ENCODE measurements at places on chromosomes 5 and 9.

GRCh38 chr9:92616199-92616641 lies 53.7 kb downstream of the IPPK start:
- DNase-seq = no peak

- no peak for DNase-seq
Measured at GRCh38 chr9:134293611-134294152, 32.6 kb upstream of the RXRA start.

- no peak for DNase-seq
Measured at GRCh38 chr9:124251605-124252378, 6.0 kb upstream of the NEK6 start.

- no peak for DNase-seq
Measured at GRCh38 chr5:38341641-38342040, 83.3 kb downstream of the EGFLAM start.

- no peak for DNase-seq
Measured at GRCh38 chr9:36158122-36158521, 11.1 kb upstream of the CCIN start.

DNA sequence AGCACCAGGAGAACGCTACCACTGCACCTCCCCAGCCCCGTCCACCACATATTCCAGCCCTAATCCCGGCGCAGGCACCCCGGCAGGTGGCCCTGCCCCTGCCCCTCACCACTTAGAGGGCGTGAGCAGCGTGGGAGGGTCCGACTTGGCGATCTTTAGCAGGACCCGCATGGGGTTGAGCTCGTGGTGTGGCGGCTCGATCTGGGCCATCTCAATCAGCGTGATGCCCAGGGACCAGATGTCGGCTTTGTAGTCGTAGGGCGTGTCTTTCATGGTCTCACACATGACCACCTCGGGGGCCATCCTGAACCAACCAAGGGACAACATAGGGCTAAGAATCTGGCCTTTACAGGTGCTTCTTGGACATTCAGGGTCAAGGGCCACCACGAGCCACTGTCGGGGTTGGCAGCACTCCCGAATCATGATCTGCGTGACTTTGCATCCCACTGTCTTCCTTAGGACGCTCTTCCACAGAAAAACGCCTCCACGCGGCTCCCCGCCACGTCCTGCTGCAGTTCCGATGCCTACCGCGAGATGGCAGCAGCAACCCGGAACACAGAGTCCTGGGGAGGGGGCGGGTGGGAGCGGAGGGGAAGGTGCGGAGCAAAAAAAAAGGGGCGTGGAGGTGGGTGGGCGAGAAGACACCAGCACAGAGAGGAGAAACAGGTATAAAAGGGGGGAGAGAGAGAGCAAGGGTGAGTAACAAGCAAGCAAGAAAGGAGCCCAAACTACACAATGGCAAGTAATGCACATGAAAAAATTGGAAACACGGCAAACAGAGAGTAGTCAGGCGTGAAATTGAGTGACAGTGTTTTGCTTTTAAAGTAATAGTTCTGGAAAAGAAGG lies 81.3 kb downstream of the STK10 start:
- DNase-seq = peak; percentile 51

GRCh38 chr9:75866273-75866871 lies 24.1 kb upstream of the PCSK5 start:
- no peak for DNase-seq

DNA sequence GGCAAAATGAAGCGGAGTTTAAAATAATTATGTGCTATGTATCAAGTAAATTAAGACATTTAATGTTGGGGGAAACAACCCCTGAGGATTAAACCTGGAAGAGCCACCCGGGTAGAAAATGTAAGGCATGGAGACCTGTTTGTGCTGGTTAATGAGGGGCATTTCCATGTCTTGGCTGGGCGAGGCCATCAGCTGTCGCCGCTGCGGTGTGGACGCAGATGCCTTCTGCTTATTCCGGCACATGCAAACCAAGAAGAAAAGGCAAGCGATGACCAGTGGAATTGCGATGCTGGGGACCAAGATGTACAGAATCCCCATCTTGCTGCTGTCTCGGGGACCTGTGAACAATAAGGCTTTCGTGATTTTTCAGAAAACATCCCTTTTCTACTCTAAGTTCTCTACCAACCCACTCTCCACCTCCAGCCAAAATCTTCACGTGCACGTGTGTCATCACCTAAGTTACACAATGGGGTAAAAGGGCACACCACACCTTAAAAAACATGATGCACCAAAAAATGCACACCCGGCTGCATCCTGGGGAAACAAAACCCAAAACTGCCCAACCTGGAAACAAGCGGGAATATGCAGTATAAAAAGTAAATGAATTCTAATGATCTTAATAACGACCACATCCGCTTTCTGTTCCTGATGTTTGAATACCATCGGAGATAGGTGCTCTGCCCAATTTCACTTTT lies 223.5 kb downstream of the ROR2 start:
- DNase-seq = no peak

DNA sequence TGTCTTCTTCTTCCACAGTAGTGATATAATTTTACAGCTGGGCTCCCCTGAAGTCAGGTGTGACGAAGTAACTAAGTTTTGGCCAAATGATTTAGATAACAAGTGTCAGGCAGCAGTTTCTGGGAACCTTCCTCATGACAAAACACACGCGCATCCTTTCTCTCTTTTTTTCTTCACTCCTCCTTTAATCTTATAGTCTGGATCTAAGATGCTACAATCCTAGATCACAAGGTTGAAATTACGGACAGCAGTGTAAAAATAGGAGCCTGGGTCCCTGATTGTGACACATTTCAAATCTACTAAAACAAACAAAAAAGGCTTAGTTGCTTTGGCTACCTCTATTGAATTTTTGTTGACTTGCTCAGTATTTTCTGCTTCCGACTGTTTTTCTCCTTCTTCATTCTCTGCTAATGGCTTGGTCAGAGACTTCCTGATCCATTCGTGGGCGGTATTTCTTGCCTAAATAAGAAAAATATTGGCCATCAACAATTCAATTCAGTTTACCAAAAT lies 36.1 kb downstream of the FAM114A2 start:
- no peak for DNase-seq

DNA sequence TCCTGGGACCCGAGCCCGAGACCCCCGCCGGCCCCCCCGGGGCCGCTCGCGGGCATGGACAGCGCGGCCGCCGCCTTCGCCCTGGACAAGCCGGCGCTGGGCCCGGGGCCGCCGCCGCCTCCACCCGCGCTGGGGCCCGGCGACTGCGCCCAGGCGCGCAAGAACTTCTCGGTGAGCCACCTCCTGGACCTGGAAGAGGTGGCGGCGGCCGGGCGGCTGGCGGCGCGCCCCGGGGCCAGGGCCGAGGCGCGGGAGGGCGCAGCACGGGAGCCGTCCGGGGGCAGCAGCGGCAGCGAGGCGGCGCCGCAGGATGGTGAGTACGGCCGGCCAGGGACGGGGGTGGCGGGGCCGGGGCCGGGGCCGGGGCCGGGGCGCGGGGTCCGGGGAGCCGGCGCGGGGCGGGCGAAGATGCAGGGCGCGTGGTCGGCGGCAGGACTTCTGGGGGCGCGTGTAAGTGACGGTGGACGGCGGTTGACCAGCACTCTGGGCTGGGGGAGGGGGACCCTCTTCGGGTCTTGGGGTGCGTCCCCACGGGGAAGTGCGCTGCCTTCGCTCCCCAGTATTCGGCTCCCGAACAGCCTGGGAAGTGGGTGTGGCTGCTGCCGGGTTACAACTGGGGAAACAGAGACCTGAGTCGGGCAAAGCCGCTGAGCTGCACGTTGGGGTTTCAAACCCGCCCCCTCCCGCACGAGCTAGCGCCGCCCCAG lies 520 bp downstream of the PRRX2 start:
- DNase-seq = no peak

DNA sequence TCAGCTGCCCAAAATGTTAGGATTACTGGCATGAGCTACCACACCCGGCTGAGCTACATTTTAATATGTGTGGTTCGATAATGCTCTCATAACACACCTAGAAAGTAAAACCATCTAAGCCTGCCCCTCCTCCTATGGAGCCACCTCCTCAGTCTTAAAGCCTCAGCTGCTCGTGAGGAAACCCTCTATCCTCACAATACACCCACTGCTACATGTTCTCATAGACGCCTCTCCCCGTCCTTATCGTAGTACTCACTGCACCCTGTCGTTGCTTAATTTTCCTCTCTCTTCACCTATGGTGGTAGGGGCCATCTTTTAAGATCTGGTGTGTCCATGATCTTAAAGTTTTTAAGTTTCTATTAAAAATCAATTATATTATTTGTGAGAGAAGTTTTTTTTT lies 72.9 kb downstream of the RCL1 start:
- DNase-seq = no peak

DNA sequence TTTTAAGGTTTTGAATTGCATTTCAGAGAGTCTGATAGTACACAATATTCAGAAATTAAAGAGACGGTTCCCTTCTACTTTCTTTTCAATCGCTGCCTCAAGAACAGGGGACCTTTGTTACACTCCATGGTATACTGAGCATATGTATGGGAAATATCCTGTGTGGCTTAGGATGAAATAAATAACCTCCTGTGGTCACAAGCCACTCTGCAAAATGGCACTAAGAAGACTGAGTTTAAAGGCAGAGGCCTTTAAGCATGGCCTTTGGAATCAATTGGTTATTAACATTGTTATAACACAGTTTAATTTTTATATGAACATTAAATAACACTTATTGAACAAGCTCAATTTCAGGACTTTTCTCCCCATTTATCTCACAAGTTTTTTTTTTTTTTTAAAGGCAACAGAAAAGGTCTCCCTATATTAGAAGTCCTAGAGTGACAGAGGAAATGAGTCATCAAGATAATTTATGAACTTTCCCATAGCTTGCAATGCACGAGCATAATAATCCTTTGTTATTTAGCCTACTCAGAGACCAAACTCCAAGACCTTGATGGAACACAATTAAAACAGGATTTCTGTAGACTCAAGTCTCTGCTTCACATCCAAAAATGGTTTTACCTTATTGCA lies 341.9 kb downstream of the TMEM167A start:
- DNase-seq = no peak

DNA sequence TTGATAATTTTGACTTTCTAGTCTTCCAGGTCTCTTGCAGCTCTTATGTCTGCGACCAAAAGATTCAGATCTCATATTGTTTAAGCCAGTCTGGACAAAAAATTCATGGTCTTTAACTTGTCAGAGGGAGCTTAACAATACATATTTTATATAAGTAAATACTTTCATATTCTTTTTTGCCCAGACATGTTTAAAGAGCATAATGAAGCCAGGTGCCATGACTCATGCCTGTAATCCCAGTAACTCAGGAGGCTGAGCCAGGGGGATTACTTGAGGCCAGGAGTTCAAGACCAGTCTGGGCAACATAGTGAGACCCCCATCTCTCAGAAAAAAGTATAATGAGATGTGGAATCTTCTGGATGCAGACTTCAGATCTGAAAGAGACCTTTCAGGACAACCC lies 69.8 kb downstream of the JMY start:
- DNase-seq = no peak

DNA sequence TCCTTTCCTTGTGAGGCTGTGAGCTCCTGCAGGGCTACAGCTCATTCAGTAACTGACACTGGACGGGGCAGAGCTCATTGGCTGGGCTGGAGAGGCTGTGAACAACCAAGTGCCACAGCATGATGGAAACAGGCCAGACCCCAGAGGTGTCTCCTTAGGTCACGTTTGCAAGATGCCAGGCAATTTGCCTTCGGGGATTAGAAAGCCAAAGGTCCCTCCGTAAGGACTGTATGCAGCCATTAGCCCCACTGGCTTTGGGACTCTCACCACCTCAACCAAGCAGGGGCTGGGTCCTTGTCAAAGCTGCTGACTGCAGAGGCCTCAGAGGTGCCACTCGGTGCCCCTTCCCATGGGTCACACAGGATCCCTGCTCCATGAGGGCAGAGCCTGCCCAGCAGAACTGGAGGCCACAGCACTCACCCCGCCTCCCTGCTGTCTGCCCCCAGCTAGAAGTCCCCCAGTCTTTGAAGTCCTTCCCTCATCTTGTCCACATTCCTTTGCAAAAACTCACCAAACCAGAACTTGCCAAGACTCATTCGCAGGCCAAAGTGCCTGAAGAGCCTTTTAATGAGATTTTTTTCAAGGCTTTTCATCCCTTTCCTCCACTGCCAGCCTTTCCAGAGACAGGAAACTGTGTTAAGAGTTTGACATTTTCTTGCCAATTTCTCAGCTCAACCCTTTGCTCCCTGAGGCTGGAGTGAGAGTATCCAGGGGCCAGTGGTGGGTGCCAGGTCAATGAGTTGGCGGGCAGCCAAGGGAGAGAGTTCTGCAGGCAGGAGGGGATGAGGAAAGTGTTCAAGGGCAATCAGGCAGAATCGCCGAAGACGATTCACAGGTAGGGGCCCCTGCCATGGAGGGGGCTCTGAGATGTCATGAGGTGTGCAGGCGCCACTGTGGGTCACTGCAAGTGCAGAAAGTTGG lies 39.7 kb upstream of the SLC25A51 start:
- no peak for DNase-seq

DNA sequence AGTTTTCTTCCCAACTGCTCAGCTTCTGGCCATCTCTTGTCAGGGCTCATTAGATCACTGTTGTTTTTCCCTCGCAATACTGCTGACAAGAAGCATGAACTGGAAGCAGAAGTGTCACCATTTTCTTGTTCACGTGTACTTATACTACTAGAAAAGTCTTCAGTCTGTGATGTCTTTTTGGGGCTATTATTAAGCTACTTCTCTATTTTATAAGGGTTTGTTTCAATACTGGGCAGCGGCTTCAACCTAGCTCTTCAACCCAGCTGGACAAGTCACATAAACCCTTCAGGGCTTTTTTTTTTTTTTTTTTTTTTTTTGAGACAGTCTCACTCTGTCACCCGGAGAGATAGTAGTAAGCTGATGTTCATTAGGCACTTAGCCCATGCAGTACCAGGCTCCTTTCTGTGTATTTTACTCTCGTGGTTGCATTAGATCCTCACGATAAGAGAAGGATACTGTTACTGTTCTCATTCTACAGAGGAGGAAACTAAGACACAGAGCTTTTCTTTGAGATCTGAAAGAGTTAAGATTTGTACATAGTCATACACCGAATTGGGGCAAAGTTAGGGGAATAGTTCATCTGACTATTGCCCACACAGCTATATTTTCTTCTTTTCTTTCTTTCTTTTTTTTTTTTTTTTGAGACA lies 20.5 kb downstream of the RAPGEF1 start:
- no peak for DNase-seq

- no peak for DNase-seq
Measured at GRCh38 chr9:114957558-114957957, 27.2 kb upstream of the TNFSF8 start.

- DNase-seq = no peak
Measured at GRCh38 chr5:83368319-83368718, 103.2 kb upstream of the VCAN start.

GRCh38 chr9:96008502-96009222 lies 133.2 kb downstream of the ERCC6L2 start:
- DNase-seq = no peak

GRCh38 chr9:127707766-127708165 lies 978 bp downstream of the CFAP157 start:
- no peak for DNase-seq

DNA sequence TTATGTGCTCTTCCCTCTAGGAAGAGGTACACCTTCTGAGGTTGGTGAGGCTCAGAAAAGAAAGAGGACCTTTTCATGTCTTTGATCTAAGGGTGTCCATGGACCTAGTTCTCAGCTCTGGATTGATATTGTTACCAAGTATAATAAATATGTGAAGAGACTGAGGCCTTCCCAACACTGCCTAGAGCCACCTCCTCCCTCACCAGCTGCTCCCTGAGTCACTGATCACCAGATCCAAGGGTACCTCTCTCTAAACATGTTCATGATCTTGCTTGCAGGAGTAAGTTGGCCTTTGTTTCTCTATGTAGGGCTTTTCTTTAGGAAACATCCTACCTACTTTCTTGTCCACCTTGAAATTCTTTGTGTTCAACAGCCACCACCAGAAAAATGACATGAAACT lies 218.8 kb upstream of the ADRA1B start:
- DNase-seq = no peak
